ENCODE measurements at places on chromosomes 3 and 15. TPM values are rescaled to one million over a fixed set of nuclear protein-coding genes. Genes with fewer than 3 reads are reported as not detected.

The SLCO3A1 gene
- total RNA-seq = 26.2 TPM

The MST1R gene
- total RNA-seq = 1.3 TPM

The RYR3 gene
- 0.07 TPM for total RNA-seq

The PIF1 gene
- 0.88 TPM for total RNA-seq

The FBXO40 gene
- total RNA-seq = not detected

The BNC1 gene
- total RNA-seq = not detected

GRCh38 chr3:20074226-20075063, 34.2 kb downstream of the KAT2B start:
- DNase-seq = no peak

GRCh38 chr3:15361494-15362214, 29.3 kb upstream of the SH3BP5 start:
- no peak for DNase-seq
